ENCODE measurements at places on chromosomes 13 and 19. TPM values are rescaled to one million over a fixed set of nuclear protein-coding genes. Genes with fewer than 3 reads are reported as not detected.

GRCh38 chr19:7641290-7642276, 4.7 kb downstream of the STXBP2 start:
- H3K4me3 ChIP-seq: no peak overlapping the region
- peaks cover 9% of the 10 kb centered on the region for H3K36me3 ChIP-seq
- H3K4me1 ChIP-seq: peaks cover 25% of the 10 kb centered on the region
- H3K27me3 ChIP-seq: no peaks in the 10 kb centered on the region

DNA sequence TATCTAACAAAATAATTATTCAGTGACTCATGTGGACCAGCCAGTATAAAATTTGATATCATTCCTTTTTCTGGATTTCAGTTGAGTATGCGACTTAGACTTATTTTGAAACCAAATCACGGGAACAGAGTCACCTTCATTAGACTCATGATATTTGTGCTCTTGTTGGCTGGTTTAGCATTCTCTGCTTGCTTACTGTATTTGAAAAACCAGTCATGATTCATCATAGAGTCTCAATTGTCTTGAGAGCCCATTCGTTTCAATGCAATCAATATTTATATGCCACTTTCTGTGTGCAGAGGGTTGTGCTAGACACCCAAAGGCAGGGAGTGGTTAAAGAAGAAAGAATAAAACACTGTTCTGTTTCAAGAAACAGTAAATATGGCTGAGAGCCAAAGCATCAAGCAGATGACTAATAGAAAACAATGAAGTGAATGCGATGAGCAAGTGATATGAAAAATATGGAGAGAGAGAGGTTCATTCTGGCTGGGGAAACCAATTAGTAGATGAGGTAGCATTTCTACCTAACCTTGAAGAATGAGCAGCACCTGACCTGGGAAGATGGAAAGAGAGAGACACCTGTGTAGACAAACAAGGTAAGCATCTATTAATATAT, 99.6 kb upstream of the MBNL2 start:
- H3K4me1 ChIP-seq: peaks cover 3% of the 10 kb centered on the region
- H3K27me3 ChIP-seq: peaks cover 36% of the 10 kb centered on the region
- H3K36me3 ChIP-seq: no peaks in the 10 kb centered on the region

The ZNF681 gene
- total RNA-seq: 2.9 TPM

The C19orf67 gene
- total RNA-seq: not detected

The CD209 gene
- not detected for total RNA-seq

GRCh38 chr13:103156346-103156998, 90.3 kb upstream of the SLC10A2 start:
- H3K27me3 ChIP-seq: no peaks in the 10 kb centered on the region
- H3K36me3 ChIP-seq: no peaks in the 10 kb centered on the region
- no peak for DNase-seq
- no peak overlapping the region for H3K27ac ChIP-seq

Data from natural killer cell treated with Interleukin-12 subunit alpha and Interleukin-12 subunit beta and Interleukin-15 and Interleukin-18, amount 100 ng/mL, for 72 hours (primary cell).